ENCODE measurements at places on chromosomes 3 and 15. TPM values are rescaled to one million over a fixed set of nuclear protein-coding genes. Genes with fewer than 3 reads are reported as not detected.
A peak's percentile ranks its signal among the peaks of the same experiment; 100 is the strongest.

- no peak for DNase-seq
Observed at GRCh38 chr3:14780927-14781507, 37.7 kb upstream of the FGD5 start.

DNA sequence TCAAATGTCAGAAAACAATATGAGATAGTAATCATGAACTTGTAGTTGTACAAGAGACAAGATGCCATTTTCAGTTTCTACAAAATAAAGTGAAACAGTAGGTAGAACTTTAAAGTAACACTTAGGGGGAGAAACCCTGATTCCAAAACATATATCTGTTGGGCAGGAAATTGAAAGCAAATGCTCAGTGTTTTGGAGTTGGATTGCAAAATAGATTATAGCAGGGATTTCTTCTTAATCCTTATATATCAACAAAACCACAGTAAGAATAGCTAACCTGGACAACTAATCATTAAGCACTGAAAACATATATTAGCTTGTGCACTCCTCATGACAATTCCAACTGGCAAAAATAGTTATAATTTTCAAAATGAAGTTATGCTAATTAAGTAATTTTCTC lies 46.9 kb downstream of the COMMD2 start:
- no peak for DNase-seq

GRCh38 chr3:172752651-172753050 lies 2.1 kb downstream of the ECT2 start:
- no peak for DNase-seq

DNA sequence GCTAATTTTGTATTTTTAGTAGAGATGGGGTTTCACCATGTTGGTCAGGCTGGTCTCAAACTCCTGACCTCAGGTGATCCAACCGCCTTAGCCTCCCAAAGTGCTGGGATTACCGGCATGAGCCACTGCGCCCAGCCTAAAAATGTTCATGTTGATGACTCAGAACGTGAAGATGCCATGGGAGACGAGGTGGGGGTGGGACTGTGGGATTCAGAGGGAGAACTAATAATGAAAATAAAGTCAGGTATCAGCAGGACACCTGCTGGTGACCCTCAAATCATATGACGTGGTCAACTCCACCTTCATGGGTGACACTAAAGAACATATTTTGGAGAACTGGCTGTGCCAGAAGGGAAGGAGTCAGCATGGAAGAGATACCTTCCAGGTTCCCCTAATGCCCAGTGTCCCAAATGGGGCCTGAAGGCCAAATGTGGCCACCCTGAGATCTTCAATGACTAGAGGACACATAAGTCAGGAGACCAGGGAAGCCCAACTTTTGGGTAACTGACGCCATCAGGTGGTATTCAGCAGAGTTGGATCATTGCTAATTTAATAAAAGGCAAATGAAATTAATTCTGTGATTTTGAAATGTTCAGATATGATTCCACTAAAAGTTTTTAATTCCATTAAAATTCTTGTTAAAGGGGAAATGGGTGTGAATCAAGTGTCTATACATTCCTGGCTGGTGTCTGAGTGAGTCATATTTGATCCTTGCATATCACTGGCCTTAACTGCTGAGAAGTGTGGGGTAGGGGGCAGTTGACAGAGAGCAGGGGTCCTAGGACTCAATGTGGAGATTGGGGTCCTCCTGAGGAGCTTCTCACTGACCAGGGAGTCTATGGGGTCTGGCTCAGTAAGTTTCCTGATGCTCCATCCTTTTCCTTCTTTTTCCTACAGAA lies 88.6 kb upstream of the GSK3B start:
- DNase-seq, result no peak

DNA sequence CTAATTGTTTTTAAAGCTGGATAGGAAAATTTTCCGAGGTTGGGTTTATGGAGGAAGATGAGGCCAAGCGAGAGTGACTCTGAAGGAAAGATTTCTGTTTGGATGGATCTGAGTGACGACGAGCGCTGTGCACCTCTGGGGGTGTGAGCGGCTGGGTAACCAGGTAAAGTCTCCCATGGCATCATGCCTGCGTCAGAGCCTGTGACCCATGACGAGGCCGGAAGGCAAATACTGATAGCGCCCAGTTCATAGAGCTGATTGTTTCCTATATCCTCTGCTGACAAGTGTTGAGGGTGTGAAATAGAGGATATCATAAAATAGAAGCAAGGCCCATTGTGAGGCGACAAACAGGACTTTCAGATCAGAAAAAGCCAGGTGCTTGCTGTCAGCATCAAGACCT lies 33.7 kb upstream of the MAGEF1 start:
- DNase-seq, result no peak

- DNase-seq, result no peak
Observed at GRCh38 chr3:108022256-108023150, 68.3 kb downstream of the CD47 start.

- DNase-seq, result no peak
Observed at GRCh38 chr3:152058856-152059255, 185.4 kb downstream of the SUCNR1 start.

DNA sequence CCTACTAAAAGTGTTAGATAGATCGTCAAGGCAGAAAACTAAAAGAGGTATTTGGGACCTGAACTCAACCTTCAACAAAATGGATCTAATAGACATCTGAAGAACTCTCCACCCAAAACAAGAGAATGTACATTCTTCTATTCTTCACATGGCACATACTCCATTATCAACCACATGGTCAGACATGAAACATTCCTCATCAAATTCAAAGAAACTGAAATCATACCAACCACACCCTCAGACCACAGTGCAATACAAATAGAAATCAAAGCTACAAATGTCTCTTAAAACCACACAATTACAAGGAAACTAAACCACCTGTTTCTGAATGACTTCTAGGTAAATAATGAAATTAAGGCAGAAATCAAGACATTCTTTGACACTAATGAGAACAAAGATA lies 984.1 kb upstream of the GBE1 start:
- no peak for DNase-seq

- DNase-seq, result no peak
Observed at GRCh38 chr3:7280318-7280717, 419.4 kb downstream of the GRM7 start.

- DNase-seq, result no peak
Observed at GRCh38 chr15:30917675-30918074, 14.0 kb downstream of the FAN1 start.

DNA sequence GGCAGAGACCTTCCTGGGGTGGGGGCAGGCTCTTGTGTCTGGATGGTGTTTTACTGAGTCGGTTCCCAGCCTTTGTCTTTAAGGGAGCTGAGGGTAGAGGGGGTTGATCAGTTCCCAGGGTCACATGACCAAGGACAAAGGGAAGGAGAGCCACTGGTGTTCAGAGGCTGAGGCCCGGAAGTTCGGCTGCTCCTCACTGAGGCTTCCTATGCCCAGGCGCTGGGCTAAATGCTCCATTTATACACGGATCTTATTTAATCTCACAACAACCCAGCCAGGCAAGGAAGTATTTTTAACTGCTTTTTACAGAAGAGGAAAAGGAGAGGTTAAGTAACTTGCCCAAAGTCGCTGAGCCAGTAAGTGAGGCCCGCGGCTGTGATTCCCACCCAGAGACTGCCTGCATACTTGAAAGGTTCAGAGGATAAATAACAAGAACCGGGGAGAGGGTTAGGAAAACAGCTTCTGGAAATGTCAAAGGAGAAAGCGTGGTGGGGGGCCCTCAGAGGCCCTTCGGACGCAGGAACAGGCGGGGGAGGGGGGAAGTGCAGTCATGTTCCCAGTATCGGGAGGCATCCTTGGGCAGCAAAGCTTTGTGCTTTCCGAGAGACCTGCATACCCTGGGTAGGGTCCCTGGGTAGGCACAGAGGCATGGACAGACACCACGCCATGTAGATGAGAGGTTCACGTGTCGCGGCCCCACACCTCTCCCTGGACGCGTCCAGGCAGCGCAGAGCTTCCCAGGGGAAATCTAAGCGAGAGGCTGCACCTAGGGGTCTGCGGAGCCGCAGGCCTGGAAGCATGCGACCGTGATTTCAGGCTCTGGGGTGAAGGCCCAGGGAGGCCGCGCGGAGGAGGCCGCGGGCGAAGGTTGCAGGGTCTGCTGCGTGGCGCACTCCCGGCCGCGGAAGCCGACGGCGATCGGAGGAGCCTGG lies 21.3 kb downstream of the EPHB3 start:
- peak; percentile 76 for DNase-seq

GRCh38 chr15:38905632-38906031 lies 341.0 kb upstream of the RASGRP1 start:
- no peak for DNase-seq

DNA sequence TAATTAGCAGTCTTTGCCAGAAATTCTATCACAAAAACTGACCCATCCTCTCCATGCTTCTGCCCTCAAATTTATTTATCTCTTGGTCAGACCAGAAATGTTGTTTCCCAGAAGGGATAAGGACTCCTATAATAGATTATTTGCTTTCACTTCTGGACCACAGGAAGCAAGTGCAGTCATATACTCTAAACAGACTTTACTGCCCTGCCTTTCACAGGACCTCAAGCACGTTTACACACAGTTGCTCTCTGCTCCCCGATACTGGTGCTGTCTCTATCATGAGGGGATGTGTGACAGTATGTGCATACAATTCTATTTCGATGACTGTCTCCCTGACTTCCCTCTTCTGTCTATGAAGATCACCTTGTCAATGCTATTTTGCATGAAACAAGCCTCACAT lies 205.5 kb upstream of the TGFBR2 start:
- no peak for DNase-seq

GRCh38 chr3:183214277-183214612 lies 38.8 kb upstream of the B3GNT5 start:
- no peak for DNase-seq

- no peak for DNase-seq
Observed at GRCh38 chr15:51617886-51618285, 4.7 kb downstream of the DMXL2 start.

GRCh38 chr15:100189849-100190248 lies 151.9 kb downstream of the ADAMTS17 start:
- no peak for DNase-seq

- DNase-seq, result no peak
Observed at GRCh38 chr15:46343196-46343935, 708.5 kb downstream of the SQOR start.

GRCh38 chr3:56339244-56339643 lies 129.0 kb downstream of the ERC2 start:
- no peak for DNase-seq

DNA sequence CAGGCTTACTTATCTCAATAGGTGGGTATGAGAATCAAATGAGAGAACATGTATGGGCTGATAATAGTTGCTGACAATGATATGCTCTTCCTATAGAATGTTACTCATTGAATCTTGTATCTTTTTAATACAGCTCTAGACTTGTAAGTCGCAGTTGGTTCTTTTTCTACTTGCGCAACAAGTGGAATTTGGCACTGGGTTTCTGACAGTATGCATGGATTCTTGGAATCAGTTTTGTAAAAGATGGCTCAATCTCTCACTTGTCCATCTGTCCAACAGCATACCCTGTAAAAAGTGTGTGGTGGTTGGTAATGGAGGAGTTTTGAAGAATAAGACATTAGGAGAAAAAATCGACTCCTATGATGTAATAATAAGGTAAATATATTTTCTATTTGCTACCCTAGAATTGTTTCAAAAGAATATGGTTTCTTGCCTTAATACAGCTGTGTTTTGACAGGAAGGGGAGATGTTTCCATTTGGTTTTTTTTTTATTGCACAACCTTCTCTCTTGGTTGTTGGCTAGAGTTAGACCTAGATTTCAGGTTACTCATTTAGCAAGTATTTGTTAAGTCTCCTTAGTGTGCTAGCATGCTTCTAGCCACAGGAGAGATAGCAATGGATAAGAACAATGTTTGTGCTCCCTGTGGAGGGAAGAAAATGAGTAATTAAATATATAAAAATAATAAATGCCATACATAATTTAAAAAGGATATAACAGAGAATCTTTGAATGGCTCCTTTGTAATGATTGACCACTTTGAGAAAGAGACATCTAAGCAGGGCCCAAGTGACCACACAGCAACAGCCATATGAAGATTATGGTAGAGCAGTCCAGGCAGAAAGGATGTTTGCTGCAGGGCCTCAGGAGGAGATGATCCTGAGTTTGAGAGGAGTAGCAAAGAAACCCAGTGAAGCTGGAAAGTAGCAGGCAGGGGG lies 21.8 kb downstream of the ST3GAL6 start:
- no peak for DNase-seq

- no peak for DNase-seq
Observed at GRCh38 chr3:160919942-160920341, 163.9 kb downstream of the PPM1L start.

WNT7A gene
- polyA plus RNA-seq, result not detected

GXYLT2 gene
- polyA plus RNA-seq, result 2.7 TPM

ASB14 gene
- polyA plus RNA-seq, result not detected

SLC22A14 gene
- 0.32 TPM for polyA plus RNA-seq

TRIM71 gene
- polyA plus RNA-seq, result not detected

PFKFB4 gene
- 4.5 TPM for polyA plus RNA-seq

MRAS gene
- 60.0 TPM for polyA plus RNA-seq

SSUH2 gene
- polyA plus RNA-seq, result 0.72 TPM

IL16 gene
- polyA plus RNA-seq, result 14.3 TPM

ECE2 gene
- 8.2 TPM for polyA plus RNA-seq
